ENCODE measurements at places on chromosomes 11 and 22.
A peak's percentile ranks its signal among the peaks of the same experiment; 100 is the strongest.

DNA sequence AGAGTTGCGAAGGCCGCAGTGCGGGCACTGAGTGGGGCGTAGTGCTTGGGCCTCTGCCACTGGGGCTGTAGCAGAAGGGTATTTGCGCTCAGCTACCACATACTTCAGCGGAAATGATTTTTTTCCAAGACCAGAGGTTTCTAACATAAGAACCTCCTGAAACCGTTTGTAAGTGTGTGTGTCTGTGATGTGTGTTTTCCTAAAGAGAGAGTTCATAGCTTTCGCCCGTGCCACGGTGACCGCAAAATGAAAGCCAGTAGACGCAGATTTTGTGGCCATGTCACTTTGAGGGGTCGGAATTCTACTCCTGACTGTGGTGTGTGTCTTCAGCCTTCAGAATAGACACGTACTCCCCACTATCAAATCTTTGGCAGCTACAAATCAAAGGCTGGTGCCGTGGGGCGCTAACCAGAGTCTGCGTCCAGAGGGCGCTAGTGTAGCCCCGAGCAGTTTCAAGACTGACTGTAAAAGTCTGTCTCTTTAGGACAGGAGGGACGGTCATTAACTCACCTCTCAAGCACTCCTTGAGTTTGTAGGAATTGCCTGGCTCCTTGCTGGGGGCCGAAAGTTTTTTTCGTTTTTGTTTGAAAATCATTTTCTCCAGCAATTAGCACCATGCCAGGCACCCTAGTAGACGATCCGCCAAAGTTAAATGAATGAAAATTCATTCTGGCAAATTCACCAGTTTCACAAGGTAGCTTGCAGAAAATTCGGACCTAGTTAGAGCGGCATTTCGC is 2.5 kb upstream of the CALCA start:
- no peak for DNase-seq

DNA sequence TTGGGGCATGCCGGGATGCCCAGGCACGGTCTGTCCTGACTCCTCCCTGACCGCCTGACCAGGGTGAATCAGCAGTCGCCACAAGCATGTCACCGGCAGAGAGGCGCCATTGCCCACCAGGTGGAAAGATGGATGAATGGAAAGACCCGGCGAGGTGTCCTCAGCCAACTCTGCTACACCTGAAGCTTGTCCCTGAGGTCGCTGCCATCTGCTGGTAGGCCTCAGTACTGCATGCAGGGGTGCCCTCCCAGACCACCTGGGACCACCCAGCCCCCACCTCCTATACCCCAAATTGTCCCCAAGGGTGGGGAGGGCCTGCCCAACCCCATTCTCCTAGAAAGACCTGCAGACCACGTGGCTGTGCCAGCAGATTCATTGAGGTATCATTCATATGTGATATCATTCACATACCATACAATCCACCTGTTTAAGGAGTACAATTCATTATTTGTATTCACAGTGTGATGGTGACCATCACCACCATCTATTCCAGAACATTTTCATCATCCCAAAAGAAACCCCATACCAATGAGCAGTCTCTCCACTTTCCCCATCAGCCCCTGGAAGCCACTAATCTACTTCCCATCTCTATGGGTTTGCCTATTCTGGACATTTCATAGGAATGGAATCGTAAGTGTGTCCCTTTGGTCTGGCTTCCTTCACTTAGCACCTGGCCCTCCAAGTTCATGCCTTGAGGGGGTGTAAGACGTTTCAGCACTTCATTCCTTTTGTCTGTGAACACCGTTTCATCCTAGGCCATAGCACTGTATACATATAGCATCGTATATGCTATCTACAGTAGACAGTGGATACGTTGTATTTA is 17.5 kb downstream of the FGF3 start:
- peak; percentile 46 for DNase-seq

DNA sequence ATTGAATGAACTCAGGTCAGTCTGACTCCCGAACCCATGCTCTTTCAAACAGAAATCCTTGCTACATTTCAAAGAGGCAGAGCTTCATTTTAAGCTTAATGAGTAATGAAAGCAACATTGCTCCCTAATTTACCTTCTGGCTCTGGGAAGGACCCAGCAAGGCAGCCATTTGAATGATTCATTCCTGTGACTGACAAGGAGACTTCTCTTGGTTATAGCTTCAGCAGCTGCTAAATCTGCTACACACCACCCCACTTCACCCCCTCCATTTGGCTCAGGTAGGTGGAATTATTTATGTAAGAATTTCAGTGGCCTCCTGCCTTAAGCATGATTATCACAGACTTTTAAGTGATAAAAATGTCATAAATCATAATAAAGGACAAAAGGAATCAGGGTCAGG is 117.7 kb downstream of the KCNC1 start:
- DNase-seq = no peak

GRCh38 chr11:42996421-42997307 is 315.1 kb upstream of the API5 start:
- DNase-seq = no peak

- no peak for DNase-seq
Observed at GRCh38 chr11:76724171-76724768, 53.7 kb upstream of the LRRC32 start.

DNA sequence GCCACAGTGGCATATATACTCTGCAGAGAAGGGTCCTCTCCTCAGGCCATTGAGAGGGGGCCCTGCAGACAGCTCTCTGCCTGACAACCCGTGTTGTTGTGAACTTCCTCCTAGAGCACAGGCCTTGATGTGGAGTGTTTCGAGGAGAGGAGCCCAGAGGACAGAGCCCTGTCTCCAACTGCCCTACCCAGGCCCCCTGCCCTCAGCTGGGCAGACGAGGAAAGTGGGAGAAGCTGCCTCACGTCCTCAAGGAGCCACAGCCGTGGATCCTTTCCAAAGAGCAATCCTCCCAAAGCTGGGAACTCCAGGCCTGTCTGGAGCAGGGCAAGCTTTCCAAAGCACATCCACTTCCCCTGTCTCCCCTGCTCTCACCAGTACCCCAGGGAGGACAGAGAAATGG is 10.7 kb downstream of the LMO1 start:
- no peak for DNase-seq

- no peak for DNase-seq
Observed at GRCh38 chr11:78535027-78535426, 39.6 kb downstream of the NARS2 start.
